ENCODE measurements at places on chromosomes 3 and 15. TPM values are rescaled to one million over a fixed set of nuclear protein-coding genes. Genes with fewer than 3 reads are reported as not detected.

LRRC31 gene
- total RNA-seq, result not detected

DNA sequence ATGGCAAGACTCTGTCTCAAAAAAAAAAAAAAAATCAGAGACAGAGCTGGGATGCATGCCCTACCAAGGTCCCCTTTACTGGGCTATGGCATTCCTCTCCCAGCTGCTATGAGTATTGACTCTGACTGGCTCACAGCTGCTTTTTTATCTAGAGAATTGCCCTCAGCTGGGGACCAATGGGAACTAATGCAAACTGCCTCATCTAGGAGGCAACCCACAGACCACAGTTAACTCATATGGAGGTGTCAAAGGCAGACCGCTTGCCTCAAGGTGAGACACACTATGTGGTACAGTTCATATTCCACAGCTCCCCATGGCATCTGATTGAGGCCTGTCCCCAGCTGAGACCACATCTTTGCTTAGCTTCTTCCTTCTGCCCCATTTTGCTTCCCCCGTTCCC lies 183.5 kb upstream of the EOMES start:
- no peak for DNase-seq

GRCh38 chr15:87817553-87817952 lies 439.0 kb downstream of the NTRK3 start:
- no peak for DNase-seq

GRCh38 chr3:196941729-196942225 lies 551 bp downstream of the NCBP2 start:
- no peak for DNase-seq

CPLX3 gene
- not detected for total RNA-seq

DNA sequence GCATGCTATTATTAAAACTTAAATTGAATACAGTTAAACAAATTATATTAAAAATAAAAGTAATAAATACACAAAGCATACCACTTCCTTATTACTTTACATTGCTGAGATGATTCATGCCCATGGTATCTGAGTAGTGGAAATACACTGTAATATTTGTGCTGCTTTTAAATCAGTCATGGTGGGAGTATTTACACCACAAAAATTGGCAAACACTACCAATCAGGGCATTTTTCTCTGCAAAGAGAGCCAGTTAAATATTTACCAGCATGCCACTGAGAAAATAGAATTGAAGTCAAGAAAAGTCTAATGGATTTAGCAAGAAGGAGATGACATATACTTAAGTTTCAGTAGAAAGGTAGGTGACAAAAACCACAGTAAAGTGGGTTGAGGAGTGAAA lies 19.6 kb downstream of the PPARG start:
- peak; percentile 15 for DNase-seq

DNA sequence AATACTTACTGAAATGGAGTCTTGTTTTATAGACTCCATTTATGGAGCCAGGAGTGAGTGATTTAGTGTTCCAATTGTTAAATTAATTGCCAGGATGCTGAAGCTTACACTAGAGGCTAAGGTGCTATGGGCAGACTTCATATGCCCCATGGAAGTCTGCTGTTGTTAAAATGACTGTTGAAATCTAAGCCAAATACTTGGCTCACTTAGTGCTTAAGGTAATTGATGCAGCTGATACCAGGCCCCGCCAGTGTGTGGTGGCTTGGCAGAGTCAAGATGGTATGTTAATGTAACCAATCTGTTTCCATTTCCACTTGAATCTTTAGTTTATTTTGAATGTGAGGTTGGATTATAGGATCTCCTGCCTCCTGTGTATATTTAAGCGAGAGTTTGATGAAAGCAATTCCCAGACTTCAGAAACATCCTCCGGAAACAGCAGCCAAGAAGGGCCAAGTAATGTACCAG lies 187.1 kb downstream of the ITPR1 start:
- DNase-seq, result peak; percentile 40

- DNase-seq, result no peak
Measured at GRCh38 chr3:79661896-79662295, 105.9 kb downstream of the ROBO1 start.

DNA sequence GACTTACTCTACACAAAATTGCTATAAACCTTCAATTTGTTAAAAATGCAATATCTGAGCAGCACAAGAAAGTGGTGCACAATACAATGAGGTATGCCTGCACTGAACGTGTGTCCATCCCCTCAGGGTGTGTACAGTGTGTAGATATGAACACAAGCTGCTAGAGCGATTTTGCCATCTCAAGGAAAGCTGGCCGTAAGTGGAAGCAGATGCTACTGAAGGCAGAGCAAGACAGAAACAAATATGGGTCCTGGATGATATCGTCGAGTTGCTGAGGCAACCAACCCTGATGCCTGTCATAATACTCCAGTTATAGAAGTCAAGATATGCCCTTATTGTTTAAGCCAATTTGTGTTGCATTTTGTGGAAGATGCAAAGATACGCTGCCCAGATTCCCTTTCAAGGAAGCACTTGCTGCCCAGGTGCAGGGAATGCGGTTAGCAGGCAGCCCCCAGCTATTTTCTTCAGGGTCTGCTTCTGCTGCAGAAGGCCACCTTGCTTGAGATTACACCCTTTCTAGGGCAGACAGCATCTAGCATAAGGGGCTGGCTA lies 25.8 kb upstream of the EHHADH start:
- DNase-seq, result no peak

DNA sequence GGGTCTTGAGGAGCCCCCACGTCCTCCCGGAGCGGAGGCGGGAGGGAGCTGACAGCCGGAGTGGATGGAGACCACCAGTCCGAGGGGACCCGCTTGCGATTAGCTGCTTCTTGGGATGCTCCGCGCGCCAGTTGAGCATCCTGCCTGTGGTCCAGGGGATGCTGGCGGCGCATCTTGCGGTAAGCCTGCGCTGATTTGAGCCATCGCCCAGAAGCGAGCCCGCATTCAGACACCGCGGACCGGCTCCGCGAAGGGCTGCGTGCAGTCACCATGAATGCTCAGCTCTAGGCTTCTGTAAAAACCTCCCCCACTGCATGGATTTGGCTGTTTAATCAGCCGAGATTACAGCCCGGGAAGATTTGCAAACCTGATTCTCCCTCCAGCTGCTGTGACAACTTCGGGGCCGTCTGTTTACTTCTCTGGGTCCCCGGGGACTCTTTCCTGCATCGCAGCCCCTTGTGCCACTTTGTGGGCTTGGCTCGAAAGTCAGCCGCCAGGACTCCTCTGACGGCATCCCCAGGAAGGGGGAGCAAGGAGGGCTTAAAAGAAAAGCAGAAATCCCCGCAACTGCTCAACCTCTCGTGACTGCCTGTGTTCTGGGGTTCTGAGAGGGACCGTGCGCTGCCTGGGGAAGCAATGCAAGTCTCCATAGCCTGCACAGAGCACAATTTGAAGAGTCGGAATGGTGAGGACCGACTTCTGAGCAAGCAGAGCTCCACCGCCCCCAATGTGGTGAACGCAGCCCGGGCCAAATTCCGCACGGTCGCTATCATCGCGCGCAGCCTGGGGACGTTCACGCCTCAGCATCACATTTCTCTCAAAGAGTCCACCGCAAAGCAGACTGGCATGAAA lies 171.1 kb downstream of the KCNAB1 start:
- peak; percentile 6 for DNase-seq

AQP9 gene
- 0.13 TPM for total RNA-seq

- DNase-seq, result no peak
Measured at GRCh38 chr3:179113903-179114302, 34.3 kb upstream of the PIK3CA start.

DNA sequence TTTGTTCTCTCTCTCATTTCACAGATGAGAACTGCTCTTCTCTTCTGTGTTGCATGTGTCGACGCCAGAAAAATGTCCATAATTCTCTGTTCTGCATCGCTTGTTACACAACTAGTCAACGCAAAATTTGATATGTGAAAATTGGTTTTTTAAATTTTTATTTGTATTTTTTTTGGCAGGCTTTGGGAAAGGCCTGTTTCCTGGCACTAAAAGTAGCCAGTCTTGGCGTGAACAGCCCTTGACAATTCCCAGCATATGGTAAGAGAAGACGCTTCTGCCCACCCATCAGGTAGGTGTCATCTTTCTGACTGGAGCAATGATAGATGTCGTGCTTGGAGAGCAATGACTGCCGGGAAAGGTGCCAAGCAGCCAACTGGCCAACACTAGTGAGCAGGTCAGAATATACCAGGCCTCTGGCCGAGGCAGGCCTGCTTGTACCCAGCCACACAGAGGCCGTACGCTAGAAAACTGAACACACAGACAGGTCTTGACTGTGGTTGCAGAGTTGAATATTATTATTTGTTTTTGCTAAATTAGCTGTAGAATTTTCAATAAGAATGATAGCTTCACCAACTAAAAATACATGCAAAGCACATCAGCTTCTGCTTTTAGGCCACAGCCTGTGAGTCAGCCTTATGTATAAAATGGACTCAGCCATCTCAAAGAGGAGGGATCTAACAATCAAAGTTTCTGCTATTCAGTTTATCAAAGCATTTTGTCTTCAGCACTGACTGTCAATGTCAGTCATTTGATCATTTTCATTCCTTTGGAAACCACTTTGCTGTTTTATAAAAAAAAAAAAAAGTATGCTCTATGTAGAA lies 837.5 kb downstream of the MCTP2 start:
- peak; percentile 71 for DNase-seq

KLHL18 gene
- total RNA-seq, result 53.1 TPM

GRCh38 chr3:107394502-107394901 lies 17.3 kb downstream of the CCDC54 start:
- DNase-seq, result no peak

DNA sequence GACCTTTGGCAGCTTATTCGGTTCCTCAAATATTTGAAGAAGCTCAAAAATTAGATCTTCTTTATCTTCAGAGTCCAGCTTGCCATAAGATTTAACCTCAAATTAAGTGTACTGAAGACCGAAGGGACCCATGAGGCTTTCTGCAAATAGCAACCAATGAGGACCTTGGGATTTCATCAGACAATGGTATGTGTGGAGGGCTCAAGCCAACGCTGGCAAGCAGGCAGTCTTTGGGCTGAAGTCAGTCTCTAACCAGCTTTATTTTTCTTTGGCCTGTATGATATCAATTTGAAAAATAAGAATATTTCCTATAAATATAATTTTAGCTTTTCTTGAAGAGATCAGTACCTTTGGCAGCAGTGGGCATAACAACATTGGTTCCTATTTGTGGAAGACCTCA lies 692.7 kb downstream of the MCTP2 start:
- no peak for DNase-seq

CLRN1 gene
- not detected for total RNA-seq

SKOR1 gene
- total RNA-seq, result 0.05 TPM

DNA sequence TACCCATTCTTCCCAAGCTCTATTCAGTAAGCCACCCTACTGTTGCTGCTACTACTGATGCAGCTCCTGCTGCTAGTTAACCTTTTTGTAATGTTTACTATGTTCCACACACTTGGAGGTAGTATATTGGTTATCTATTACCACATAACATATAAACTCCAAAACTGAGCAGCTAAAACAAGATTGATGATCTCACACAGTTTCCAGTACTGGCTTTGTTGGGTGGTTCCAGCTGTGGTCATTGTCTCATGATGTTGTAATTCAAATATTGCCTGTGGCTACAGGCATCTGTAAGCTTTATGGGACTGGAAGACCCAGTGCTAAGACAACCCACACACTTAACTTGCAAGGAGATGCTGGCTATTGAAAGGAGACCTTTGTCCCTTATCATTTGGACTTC lies 556.2 kb upstream of the SUCLG2 start:
- DNase-seq, result no peak

TRPM1 gene
- total RNA-seq, result not detected

- DNase-seq, result peak; percentile 75
Measured at GRCh38 chr3:39178553-39178952, 13.8 kb downstream of the XIRP1 start.

C3orf62 gene
- 1.6 TPM for total RNA-seq

- DNase-seq, result peak; percentile 48
Measured at GRCh38 chr3:41137686-41138111, 61.6 kb upstream of the CTNNB1 start.

LYSMD4 gene
- 20.8 TPM for total RNA-seq

TNFAIP8L3 gene
- total RNA-seq, result 30.9 TPM

- DNase-seq, result peak; percentile 73
Measured at GRCh38 chr3:32175607-32176197, 62.8 kb upstream of the CMTM8 start.

DNA sequence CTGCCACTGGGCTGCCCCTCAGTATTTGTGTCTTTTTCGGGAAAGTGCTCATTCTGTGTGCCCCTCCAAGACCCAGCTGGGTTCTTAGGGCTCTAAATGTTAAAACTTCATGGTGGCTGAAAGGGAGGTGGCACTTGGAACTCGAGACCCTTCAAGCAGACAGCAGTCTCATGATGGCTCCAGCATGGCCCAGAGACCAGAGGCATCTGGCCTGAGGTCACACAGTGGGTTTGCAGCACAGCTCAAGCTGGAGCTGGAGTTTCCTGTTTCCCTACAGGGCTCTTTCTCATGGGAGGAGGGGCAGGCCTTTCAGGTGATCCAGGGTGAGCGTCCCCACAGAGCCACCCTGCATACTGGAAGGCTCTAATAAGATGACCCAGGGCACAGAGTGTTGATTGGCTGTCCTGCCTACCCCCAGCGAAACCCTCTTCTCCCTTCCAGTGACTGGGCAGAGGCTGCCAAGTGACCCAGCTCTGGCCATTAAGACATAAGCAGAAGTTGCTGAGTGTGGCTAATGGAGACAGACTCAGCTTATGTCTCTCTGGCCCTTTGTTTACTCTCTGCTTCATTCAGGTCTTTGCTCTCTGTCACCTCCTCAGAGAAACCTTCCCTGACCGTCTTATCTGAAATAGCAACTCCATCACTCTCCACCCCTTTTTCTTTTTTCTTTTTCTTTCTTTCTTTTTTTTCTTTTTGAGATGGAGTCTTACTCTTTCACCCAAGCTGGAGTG lies 166.6 kb upstream of the SMAD3 start:
- no peak for DNase-seq

XYLB gene
- total RNA-seq, result 1.5 TPM

- DNase-seq, result no peak
Measured at GRCh38 chr3:16264174-16264707, 502 bp downstream of the DPH3 start.

Data from myocyte (in vitro differentiated cells).